ENCODE measurements at places on chromosomes 12 and 14.

- no peak for DNase-seq
These were observed 250.9 kb upstream of the FOXN3 start for GRCh38 chr14:89667983-89668382.

DNA sequence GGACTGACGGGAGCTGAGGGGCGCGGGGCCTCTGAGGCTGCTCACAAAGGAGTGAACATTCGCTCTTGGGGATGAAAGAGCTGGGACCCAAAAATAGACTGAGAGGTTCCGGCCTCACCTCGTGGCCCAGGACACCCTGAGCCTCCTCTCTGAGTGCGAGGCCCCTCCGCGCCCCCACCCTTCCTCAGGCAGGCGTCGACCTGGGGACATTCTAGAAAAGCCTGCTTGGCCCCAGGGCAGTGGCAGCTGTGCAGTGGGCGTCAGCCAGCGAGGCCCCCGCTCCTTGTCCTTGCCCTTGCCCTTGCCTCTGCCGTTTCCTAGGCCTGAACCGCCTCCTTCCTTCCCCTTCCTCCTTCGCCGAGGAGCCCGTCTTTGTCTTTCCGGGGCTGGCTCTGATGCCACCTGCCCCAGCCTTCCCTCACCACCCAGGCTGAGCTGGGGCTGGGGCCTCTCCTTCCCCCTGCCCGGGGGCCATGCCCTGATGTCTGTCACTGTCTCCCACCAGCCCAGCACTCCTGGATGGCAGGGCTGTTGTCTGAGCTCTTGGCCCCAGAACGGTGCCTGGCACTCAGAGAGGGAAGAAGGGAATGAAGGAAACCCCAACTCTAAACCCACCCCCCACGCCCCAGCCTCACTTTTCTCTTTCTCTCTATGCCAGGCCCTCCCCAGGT is 208.2 kb upstream of the RTL1 start:
- no peak for DNase-seq

- DNase-seq = peak; percentile 31
These were observed 84.6 kb upstream of the NAV3 start for GRCh38 chr12:77746096-77746495.

DNA sequence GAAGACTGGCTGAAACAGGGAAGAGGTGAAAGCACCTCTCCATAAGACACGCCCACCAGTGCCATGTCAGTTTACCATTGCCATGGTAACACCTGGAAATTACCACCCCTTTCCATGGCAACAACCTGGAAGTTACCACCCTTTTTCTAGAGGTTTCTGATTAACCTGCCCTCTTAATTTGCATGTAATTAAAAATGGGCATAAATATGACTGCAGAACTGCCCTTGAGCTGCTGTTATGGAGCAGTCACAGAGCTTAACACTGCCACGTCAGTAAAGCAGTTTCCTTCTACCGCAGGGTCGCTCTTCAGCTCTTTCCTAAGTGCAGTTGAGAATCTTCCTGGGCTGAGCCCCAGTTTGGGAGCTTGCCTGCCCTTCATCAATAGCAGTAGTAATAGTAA is 55.2 kb downstream of the RASSF3 start:
- peak; percentile 88 for DNase-seq

DNA sequence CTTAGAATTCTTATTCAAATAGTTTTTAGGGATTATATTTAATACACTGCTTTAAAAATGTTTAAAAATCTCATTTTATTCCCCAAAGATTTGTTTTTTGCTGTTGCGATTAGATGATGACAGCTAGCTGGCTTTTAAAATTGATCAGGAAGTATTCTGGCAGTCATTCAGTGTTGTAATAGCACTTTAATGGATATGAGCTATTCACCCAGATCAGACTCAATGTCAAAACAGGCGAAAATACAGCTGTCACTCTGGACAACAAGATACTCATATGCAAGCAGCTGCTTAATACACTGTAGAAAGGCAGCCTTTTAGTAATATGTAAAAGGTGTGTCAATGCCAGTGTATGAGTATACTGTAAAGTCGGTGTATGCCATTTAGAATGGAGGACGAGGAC is 91.7 kb downstream of the NPAS3 start:
- no peak for DNase-seq

DNA sequence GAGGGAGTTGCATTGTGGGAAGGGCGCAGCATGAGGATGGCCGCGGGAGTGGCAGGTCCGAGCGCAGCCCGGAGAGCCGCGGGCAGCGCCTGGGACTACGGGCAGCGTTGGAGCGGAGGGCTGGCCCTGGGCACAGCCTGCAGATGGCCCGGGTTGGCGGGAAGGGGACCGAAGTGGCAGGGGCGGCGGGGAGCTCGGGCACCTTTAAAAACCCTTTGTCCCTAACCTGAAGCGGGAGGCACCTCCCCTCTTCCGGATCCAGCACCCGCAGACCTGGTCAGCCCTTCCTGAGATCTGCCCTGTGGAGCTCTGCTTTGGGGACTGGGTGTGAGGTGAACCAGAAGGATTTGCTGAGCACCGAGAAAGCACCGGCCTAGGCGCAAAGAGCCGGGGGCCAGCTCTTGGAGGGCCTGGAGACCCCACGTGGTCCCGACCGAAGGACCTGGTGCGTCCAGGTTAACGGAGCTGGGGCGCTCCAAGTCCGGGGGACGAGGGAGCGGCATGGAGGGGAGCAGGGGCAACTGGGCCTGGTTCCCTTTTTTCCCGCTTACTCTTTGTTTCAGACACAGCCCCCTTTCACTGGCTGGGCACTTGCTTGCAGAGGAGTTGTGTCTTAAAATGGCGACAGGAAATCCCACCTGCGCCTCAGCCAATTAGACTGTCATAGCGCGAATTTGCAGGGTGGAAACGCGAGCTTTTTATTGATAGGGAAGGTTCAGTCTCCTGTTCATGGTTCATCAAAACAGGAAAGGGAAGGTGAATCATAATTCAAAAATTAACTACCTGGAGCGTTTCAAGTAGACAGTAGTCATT is 792 bp upstream of the SLC38A1 start:
- DNase-seq = peak; percentile 54

GRCh38 chr12:111268738-111269572 is 99.9 kb downstream of the PHETA1 start:
- peak; percentile 27 for DNase-seq

DNA sequence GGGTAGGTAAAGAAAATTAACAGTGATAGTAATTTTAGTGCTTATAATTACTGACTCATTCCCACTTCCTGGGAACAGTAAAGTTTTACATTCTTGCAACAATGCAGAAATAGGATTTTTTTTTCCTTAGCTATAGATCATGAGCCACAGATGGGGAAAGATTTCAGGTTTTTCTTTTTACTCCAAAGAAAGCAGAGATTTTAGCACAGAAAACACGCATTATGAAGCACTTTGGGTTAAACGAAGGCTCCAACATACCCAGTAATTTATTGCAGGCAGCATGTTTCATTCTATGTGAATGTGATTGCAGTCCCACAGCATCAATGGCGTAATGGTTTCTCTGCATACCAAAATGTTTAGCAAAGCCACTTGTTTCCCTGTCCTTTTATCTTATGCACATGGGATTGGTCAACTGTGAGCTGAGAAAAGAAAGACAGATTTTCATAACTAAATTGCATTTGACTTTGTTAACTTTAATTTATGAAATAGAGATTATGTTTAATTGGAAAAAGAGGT is 124.6 kb upstream of the E2F7 start:
- no peak for DNase-seq

GRCh38 chr12:7869137-7869536 is 3.6 kb downstream of the SLC2A14 start:
- no peak for DNase-seq

- DNase-seq = no peak
These were observed 36.2 kb downstream of the PRMT8 start for GRCh38 chr12:3527181-3527580.

GRCh38 chr14:96783043-96783914 is 13.9 kb upstream of the VRK1 start:
- no peak for DNase-seq

GRCh38 chr14:54787261-54787660 is 115.4 kb downstream of the GCH1 start:
- no peak for DNase-seq
